ENCODE measurements at places on chromosomes 11 and 22.

DNA sequence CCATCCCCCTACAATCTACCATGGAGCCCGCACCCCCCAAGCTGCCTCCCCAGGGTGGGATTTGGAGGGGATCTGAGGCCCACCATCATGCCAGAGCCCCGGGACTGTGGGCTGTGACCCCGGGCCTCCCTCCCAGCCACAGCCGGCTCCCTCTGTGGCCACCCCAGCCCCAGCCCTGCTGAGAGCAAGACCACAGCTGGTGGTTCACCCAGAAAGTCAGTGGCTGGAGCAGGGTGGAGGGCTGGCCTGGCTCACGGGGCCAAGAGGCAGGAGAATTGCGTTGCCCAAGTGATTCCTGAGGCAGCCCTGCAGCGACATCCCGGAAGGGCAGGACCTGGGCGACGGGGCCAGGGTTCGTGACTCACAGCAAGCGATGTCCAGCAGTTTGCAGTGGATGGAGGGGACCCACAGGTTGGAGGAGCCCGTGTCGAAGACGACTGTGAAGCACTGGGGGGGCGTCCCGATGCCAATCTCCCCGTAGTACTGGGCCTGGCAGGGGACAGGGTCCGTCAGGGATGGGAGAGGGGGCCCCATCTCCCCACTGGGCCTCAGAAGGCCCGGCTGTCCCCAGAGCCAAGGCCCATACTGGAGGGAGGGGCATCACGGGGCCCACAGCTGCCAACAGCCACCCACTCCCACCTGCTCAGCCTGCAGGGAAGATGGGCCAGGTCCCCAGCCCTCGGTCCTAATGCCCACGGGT is 4.4 kb downstream of the CTSD start:
- DNase-seq: no peak

DNA sequence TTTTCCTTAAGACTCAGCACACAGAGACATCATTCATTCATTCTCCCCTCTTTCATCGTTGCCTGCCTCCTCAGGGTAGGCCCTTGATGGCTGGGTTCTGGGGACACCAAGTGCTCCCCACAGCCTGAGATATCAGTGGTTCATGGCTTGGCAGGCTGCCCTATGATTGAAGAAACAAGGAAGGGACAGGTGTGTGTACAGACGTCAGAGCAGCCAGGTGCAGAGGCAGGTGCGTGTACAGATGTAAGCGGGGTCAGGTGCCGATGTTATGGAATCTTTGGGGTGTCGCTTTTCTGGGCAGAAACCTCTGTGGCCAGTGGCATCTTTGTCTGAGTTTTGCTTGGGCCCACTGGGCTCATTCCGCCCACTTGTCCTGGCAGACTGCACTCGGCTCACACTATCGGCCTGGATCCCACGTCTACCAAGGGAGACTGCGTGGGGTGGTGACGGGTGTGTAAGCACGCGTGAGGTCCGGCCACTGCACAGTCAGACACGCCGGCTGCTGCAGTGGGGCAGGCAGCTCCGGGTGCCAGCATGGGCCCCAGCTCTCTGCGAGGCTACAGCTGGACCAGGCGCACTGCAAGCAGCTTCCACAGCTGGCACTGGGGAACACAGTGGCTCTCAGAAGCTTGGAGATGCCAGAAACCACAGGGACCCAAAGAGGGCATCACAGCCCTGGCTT is 20.9 kb upstream of the KIAA0930 start:
- DNase-seq: no peak

DNA sequence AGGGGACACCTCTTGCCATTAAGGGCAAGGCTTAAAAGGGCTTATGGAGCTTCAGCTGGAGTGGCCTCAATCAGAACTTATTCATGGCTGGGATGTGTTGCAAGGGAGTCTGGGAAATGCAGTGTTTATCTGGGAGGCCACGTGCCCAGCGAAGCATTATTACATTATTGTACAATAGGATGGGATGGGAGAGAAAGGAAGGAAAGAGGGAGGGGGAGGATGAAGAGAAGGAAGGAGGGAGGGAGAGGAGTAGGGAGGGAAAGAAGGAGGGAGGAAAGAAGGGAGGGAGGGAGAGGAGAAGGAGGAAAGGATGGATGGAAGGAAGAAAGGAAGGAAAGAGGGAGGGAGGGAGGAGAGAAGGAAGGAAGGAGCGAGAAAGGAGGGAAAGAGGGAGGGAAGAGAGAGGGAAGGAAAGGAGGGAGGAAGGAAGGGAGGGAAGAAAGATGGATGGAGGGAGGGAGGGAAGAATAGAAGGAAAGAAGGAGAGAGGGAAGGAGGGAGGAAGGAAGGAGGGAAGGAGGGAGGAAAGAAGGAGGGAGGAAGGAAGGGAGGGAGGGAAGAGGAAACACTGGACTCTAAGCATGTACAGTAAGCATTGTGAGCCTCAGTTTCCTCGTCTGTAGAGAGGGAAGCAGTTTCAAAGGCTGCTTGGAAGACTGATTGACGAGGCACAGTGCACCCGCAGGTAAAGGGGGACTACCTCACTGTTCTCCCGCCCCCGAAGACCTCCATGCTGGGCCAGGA is 62.2 kb downstream of the MYEOV start:
- DNase-seq: no peak

DNA sequence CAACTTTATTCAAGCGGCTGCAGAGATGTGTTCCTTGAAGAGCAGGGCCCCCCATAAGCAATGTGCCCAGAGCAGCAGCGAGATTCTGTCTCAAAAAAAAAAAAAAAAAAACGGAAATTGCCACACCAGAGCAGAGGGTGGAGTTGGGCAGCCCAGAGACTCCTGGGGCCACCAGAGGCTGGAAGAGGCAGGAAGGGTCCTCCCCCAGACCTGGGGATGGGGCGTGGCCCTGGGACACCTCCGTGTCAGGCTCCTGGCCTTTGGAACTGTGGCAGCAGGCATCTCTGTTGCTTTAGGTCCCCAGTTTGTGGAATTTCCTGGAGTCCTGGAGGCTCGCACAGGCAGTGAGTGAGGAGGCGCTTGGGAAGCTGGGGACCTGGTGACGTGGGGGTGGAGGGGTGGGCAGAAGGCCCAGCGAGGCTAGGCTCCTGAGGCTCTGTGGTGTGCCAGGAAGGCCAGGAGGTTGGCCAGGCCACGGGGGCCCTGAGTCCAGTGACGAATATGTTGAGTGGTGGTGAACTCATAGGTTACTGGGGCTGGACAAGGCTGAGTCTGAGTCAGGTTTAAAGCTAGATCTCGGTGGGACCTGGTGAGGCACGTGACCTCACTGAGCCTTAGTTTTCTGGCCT is 735.6 kb downstream of the BRD1 start:
- no peak for DNase-seq

- DNase-seq: no peak
Observed at GRCh38 chr22:17951315-17951714, 73.0 kb downstream of the MICAL3 start.

DNA sequence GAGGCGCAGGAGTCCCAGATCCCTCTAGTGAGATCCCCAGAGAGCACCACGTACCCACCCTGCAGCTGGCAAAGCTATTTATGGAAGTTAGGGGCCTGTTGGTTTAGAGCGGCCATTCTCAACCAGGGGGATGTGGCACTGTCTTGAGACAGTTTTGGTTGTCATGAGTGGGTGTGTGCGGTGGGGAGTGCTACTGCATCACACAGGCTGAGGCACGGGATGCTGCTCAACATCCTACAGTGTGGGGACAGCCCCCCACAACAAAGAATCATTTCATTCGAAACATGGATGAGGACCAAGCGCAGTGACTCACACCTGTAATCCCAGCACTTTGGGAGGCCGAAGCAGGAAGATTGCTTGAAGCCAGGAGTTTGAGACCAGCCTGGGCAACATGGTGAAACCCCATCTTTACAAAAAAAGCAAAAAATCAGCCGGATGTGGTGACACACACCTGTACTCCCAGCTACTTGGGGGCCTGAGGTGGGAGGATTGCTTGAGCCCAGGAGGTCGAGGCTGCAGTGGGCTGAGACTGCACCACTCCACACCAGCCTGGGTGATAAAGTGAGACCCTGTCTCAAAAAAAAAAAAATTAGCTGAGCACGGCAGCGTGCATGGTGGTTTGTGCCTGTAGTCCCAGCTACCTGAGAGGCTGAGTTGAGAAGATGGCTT is 28.2 kb downstream of the GGT5 start:
- no peak for DNase-seq

- DNase-seq: no peak
Observed at GRCh38 chr22:48362721-48363404, 1464.8 kb downstream of the BRD1 start.

- no peak for DNase-seq
Observed at GRCh38 chr11:116309446-116309845, 463.3 kb downstream of the BUD13 start.

GRCh38 chr11:45102361-45102809 is 44.1 kb upstream of the PRDM11 start:
- DNase-seq: no peak
